Sigmoid colon (tissue), 7 donors: ENCODE measurements at places on chromosomes 3 and 15. TPM values are rescaled to one million over a fixed set of nuclear protein-coding genes. Genes with fewer than 3 reads are reported as not detected.

GRCh38 chr3:171991166-171991565 lies 48.2 kb upstream of the FNDC3B start:
- no peaks in the 10 kb centered on the region for H3K27me3 ChIP-seq
- no peak overlapping the region for H3K27ac ChIP-seq
- no peak for DNase-seq
- no peaks in the 10 kb centered on the region for H3K36me3 ChIP-seq
- no peaks in the 10 kb centered on the region for H3K4me1 ChIP-seq

DNA sequence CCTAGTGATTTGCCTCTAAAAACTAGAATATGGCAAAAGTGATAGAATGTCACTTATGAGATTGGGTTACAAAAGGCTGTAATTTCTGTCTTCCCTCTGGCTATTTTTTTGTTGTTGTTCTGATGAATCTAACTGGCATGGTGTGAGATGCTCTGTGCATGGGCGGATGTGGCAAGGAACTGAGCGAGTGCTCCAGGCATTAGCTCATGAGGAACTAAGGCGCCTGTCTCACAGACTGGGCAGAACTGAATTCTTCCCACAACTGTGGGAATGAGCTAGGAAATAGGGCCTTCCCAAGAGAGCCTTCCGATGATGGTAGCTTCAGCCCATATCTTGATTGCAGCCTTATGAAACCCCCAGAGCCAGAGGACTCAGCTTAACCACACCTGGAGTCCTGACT lies 222.5 kb downstream of the NR2F2 start:
- no peaks in the 10 kb centered on the region for H3K36me3 ChIP-seq
- H3K27me3 ChIP-seq, result no peaks in the 10 kb centered on the region
- no peak for DNase-seq

DNA sequence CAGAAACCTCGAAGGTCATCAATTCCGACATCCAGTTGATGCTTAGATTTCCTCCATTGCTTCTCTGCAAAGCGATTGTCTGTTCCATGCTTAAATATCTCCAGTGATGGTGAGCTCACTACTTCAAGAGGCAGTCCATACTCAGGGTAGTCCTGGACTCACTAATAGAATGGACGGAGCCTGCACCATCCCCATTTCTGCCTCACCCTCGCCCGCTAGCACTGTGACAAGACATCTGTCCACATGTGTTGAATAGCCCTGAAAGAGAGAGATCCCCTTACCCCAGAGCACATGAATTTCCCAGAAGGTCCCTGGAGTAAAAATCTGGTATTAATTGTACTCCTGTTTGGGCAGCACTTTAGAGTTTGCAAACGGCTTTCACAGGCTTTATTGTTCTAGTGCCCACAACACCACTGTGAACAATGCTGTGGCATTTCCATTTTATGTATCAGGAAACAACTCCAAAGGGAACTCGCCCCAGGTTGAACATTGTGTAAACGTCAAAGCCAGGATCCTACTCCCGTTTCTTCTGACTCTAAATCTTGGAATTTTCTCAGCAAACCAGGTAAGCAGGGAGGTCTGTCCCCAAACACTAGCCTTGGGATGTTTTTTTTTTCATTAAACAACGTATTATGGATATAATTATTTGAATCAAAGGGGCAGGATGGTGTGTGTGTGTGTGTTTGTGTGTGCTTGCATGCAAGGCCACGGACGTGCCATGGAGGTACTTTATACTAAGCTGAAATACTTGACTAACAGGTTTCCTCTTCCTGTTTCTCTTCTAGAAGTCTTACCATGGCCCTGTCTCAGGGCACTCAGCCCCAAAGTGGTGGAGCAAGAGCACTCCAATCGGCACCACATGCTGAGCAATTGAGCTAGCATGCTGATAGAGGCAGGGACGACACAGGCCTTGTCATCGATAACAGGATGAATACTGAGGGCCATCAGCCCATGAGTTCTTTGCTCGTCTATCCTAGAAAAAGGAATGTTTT lies 198.3 kb downstream of the OPA1 start:
- H3K36me3 ChIP-seq, result no peaks in the 10 kb centered on the region
- H3K27me3 ChIP-seq, result no peaks in the 10 kb centered on the region
- DNase-seq, result no peak
- no peak overlapping the region for H3K27ac ChIP-seq
- H3K4me1 ChIP-seq, result peaks cover 11% of the 10 kb centered on the region

DNA sequence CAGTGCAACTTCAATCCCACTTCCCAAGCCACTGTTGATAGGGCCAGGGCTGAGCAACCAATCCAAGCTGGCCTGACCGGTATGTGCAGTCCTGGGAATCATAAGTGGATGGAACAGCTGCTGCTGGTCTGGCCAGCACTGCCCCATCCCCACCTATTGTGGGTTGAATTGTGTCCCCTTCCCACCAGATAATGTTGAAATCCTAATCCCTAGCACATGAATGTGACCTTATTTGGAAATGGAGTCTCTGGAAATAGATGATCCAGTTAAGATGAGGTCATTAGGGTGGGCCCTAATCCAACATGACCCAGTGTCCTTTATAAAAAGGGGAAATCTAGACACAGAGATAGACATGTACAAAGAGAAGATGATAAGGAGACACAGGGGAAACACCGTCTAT lies 13.7 kb upstream of the PDIA5 start:
- H3K27me3 ChIP-seq, result no peaks in the 10 kb centered on the region
- no peak overlapping the region for H3K4me3 ChIP-seq
- H3K36me3 ChIP-seq, result no peaks in the 10 kb centered on the region

DNA sequence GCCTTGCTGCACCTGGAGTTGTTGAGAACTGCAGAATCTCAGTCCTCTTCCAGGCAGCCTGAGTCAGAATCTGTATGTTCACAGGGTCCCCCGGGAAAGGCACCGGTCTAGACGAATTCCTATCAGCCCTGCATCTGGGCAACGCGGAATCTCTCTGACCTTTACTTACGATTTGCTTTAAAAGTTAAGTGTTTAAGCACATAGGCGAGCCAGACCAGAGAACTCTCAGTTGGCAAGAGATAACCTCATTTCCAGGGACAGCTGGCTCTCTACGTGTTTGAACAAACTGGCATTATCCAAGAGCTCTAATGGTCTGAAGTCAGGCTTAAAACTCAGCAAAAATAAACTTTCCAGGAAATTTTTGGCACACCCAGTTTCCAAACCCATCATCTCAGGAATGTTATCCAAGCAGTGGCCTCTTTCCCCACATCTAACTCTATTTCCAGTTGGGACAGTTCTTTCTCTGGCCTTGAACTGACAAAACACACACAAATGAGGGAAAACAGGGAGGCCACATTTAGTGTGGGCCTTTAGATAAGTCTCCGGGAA lies 53.4 kb downstream of the HES1 start:
- H3K36me3 ChIP-seq, result no peaks in the 10 kb centered on the region
- no peaks in the 10 kb centered on the region for H3K27me3 ChIP-seq
- peaks cover 5% of the 10 kb centered on the region for H3K4me1 ChIP-seq
- DNase-seq, result no peak
- H3K27ac ChIP-seq, result no peak overlapping the region

DNA sequence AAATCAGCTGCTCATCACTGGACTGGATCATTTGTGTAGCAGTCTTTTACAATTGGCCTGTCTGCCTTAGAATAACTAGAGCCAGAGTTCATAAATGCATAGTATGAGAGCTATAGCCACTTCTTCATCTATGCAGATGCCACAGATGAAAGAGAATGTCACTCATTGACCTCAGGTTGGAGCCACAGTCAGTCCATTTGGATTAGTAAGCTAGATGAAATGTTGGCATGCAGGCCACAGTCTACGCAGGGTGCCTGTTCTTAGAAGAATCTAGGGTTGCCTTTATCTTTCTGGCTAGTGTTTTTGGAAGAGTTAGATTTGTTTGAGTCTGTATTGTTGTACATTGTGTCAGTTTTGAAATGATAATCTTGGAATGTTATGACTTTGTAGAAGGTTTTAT lies 25.4 kb upstream of the EDEM1 start:
- no peak overlapping the region for H3K27ac ChIP-seq
- H3K36me3 ChIP-seq, result no peaks in the 10 kb centered on the region
- no peak for DNase-seq
- H3K4me1 ChIP-seq, result peaks cover 29% of the 10 kb centered on the region
- no peaks in the 10 kb centered on the region for H3K27me3 ChIP-seq
- H3K4me3 ChIP-seq, result no peak overlapping the region

DNA sequence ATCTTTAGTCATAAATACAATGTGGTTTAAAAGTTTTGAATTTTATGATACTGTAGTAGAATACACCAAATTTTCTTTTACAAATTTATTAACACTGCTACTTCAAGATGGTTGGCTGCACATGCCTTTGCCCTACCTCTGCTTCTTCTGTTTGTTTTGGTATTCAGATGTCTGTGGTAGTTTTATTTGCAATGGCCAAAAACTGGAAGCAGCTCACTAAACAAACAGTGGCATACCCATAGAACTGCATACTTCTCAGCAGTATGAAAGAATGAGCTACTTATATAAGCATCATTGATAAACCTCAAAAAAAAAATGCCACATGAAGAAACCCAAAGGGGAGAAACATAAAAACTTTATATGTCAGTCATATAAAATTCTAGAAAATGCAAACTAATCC lies 19.5 kb downstream of the ARIH2 start:
- no peak overlapping the region for H3K4me3 ChIP-seq
- no peak overlapping the region for H3K27ac ChIP-seq
- no peak for DNase-seq
- H3K4me1 ChIP-seq, result peaks cover 6% of the 10 kb centered on the region

RSRC1 gene
- polyA plus RNA-seq, result 14.9 TPM

CMTM7 gene
- polyA plus RNA-seq, result 6.9 TPM

RPUSD2 gene
- polyA plus RNA-seq, result 6.0 TPM

BOC gene
- 4.2 TPM for polyA plus RNA-seq
